NK-92 treated with Interleukin-12 subunit alpha and Interleukin-12 subunit beta, amount 100 ng/mL, for 24 hours (cell line): ENCODE measurements at places on chromosomes 7 and 10.
A peak's percentile ranks its signal among the peaks of the same experiment; 100 is the strongest.

DNA sequence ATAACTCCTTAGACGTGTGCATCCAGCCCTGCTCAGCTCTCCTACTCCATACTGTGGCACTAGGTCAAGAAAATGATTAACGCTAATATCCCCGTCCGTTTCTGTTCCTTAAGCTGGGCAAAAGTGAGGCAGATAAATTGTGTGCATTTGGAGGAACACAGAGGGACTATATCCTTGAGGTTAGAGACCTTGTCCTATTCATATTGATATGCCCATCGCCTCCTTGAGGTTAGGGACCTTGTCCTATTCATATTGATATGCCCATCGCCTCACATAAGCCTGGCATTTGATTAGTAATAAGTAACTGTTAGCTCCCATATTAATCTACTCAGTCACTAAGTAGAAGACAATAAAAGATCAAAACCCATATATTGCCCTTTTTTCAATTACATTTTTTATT is 12.9 kb upstream of the TAX1BP1 start:
- DNase-seq: no peak

GRCh38 chr10:96541921-96542320 is 28.2 kb upstream of the TLL2 start:
- DNase-seq: no peak

DNA sequence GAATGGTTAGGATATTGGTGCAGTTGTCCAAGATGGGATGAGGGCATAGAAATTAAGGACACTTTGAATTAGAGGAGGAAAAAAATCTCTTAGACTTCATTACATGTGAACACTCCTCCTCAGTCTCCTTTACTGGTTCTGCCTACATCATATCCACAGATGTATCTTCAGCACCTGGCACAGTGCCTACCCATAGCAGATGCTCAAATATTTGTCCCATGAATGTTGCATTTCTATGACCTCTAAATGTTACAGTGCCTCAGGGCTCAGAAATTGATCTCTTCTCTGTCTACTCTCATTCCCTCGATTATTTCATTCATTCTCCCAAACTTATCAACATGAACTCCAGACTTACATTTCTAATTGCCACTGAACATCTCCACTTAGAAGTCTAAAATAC is 17.1 kb downstream of the CNNM1 start:
- no peak for DNase-seq

- DNase-seq: no peak
These were observed 52.6 kb downstream of the CAV1 start for GRCh38 chr7:116577320-116577871.

DNA sequence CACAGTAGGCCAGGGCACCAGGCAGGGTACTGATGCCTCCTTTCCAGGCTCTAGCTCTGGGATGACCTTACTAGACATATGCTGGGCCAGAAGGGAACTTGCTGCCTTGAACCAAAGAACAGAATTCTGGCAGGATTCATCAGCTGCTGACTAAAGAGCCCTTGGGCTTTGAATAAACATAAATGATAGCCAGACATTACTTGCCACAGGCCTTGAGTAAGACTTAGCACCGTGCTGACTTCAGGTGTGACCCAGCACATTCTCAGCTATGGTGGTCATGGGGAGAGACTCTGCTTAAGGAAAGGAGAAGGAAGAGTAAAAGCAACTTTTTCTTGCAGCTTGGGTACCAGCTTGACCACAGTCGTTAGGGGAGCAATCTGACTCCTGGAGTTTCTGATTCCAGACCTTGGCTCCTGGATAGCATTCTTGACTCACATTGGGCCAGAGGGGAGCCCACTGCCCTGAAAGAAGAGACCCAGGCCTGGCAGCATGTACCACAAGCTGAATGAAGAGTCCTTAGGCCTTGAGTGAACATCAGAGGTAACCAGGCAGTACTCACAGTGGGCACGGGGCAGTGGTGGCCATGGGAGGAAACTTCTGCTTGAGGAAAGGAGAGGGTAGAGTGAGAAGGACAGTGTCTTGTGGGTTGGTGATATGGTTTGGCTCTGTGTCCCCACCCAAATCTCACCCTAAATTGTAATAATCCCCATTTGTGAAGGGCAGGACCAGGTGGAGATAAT is 926.1 kb upstream of the SORCS1 start:
- DNase-seq: no peak

DNA sequence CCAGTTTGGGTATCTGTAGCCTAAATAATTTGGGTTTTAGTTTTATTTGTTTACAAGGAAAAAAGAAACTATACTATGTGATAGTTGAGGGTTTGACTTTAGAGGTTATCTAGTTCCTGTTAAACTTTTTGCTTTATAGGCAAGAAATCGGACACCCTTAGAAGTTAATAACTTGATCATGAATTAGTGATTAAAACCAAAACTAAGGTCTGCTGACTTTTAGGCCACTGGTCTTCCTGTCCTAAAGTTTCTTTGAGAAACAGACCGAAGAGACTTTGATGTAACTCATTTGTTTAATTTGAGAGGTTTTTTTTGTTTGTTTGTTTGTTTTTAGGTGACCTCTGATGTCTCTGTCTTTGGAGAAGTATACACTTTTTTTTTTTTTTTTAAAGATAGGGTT is 59.7 kb downstream of the PHTF2 start:
- no peak for DNase-seq

- DNase-seq: no peak
These were observed 26.5 kb downstream of the LEP start for GRCh38 chr7:128267595-128267924.

DNA sequence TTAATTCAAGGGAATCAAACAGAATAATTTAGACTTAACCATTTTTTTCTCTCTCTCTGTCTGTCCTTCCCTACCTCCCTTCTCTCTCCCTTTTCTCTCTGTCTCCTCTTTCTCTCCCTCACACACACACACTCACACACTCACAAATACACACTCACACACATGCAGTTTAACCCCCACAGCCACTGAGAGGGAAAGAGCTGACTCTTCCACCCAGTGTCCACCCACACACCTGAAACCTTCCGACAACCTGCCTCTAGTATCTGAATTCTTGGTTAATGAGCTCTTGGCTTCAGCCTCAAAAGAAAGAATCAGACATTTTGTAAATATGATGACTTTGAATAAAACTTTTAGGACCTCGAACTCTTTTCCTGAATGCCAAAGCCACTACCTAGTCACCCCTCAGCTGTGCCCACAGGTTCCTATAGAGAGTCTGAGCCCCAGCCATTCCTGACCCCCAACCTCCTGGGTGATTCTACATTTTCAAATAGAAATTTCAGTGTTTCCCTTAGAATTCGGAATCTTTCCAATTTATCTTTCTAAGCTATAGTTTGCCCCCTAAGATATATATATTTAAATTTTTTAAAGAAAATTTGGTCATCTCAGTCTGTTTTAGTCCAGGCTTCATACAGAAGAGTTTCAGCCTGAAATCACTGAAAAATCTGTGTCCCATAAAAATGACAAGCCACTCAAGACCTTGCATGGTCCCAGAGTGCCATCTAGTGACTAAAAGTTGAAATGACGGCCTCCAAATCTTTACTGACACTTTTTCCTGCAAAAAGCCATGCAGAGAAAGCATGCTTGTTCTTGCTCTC is 202.8 kb downstream of the IPMK start:
- DNase-seq: no peak

DNA sequence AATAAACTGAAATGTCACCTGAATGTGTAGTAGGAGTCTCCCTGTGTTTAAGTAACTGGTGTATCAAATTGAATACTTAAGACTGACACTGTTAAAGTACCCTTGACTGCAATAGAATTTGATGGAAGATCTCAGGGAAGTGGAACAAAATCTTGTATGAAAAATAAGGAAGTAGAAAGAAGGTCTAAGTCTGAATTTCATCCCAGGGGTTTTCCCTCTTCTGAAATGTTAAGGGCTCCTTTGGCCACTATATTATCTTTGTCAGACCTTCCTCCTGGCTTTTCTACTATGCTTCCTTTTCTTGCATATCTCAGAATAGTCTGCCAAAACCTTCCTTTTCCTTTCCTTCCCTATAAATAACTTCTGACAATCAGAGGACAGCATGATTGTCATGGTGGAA is 59.6 kb downstream of the BLNK start:
- no peak for DNase-seq

DNA sequence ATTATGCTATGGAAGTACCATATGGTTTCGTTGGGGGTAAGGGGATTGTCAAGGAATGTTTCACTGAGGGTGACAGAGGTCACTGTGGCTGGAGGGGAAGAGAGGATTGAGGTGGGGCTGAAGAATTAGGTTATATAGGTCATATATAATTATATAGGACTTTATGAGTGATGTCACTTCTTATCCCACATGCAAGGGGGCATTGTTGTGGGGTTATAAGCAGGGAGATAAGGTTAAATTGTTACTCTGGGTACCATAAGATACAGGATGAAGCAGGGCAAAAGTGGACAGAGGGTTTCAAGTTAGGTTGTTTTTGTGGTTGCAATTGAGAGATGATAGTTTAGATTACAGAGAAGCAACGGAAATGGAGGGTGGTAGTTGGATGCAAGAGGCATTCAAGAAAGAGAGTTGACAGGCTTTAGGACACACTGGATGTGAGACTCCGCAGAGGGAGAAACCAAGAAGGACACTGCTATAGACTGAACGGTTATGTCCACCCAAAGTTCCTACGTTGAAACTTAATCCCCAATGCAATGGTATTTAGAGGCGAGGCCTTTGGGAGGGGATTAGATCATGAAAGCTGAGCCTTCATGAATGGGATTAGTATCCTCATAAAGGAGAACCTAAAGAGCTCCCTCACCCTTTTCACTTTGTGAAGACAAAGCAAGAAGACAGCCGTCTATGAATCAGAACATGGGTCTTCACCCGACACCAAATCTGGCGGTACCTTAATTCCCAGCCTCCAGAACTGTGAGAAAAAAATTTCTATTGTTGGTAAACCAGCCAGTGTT is 7.0 kb upstream of the PRR15 start:
- no peak for DNase-seq

DNA sequence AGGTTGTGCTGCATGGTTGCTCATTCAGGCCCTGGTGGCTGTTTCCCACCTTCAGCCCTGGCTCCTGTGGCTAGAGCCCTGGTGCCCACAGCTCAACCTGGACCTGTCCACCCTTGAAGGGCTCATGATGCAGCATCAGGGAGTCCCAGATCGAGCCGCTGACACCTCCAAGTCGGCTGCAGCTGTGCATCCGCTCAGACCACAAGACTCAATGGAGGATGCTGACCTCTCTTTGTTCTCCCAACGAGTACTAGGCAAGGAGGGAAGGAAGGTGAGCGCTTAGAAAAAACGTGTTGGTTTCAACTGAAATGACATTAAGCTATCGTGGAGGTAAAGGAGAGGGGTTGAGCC is 9.5 kb upstream of the C10orf95 start:
- no peak for DNase-seq

GRCh38 chr10:83945982-83946718 is 193.2 kb upstream of the GHITM start:
- DNase-seq: no peak

- no peak for DNase-seq
These were observed 48.5 kb downstream of the PDIA4 start for GRCh38 chr7:148979827-148980226.

- no peak for DNase-seq
These were observed 15.0 kb upstream of the CXCL12 start for GRCh38 chr10:44399659-44400451.

GRCh38 chr10:113245286-113245685 is 295.2 kb downstream of the TCF7L2 start:
- DNase-seq: no peak

DNA sequence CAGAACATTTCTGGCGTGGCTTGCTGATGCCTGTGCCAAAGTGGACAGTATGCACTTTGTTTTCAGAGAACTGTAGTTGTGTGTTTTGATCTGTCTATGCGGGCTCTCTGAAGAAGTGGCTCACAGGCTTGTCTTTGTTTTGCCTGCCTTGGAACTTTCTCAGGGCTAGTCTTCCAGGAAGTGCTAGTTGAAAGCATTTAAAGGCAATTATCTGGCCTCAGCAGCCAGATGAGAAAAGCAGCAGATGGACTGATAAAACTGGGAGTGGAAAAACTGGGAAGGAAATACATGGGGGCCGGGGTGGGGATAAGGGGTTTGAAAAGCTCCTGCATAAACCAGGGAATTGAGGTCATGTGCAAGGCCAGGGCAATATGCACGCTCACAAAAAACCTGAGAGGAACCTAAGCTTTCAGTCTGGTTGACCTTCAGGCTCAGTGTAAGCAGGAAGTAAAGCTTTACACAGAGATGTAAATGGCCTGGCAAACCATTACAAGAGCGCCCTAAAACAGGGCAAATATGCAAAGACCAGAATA is 94.5 kb downstream of the ZNF33B start:
- DNase-seq: no peak

DNA sequence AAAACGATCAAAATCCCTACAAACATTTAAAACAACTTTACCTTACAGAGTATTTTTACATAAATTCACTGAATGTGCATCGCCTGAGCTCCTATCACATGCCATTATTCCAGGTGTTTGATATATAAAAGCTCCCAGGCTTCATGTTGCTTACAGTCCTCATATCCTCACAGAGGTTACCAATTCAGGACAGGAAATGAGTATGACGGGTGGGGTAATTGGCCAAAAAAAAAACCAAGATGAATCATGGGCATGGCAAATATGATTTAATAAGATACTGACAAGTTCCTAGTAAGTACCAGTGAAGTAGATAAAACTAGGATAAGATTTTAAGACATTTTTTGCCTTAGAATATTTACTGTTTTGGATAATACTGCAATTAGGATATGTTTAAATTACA is 135.8 kb downstream of the KMT2E start:
- no peak for DNase-seq

GRCh38 chr10:133180965-133181639 is 21.1 kb downstream of the KNDC1 start:
- no peak for DNase-seq

GRCh38 chr10:3068201-3068967 is 1.0 kb downstream of the PFKP start:
- DNase-seq: peak; percentile 21

GRCh38 chr10:117662751-117663540 is 120.4 kb downstream of the EMX2 start:
- no peak for DNase-seq

GRCh38 chr7:17696422-17696821 is 243.9 kb downstream of the SNX13 start:
- DNase-seq: no peak

GRCh38 chr7:19362099-19362498 is 216.9 kb upstream of the FERD3L start:
- no peak for DNase-seq

GRCh38 chr10:130491693-130492050 is 355.5 kb downstream of the GLRX3 start:
- DNase-seq: no peak

DNA sequence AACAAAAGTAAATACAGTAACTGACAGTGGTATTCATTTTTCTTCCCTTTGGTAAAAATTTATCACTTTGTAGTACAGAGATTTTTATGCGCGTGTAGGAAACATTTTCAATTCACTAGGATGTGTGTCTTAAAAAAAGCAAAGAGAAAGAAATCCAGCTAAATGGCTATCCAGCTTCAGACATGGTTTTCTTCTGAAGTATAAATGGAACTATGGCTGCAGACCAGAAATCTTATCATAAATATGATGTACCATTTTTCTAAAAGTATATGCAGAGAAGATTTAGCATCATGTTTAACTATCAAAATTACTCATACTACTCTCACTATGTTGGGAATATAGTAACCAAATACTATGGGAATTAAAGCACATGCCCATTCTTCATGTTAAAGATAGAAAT is 328.4 kb upstream of the SMIM30 start:
- no peak for DNase-seq
